ENCODE measurements at places on chromosomes 3 and 15. TPM values are rescaled to one million over a fixed set of nuclear protein-coding genes. Genes with fewer than 3 reads are reported as not detected.

DNA sequence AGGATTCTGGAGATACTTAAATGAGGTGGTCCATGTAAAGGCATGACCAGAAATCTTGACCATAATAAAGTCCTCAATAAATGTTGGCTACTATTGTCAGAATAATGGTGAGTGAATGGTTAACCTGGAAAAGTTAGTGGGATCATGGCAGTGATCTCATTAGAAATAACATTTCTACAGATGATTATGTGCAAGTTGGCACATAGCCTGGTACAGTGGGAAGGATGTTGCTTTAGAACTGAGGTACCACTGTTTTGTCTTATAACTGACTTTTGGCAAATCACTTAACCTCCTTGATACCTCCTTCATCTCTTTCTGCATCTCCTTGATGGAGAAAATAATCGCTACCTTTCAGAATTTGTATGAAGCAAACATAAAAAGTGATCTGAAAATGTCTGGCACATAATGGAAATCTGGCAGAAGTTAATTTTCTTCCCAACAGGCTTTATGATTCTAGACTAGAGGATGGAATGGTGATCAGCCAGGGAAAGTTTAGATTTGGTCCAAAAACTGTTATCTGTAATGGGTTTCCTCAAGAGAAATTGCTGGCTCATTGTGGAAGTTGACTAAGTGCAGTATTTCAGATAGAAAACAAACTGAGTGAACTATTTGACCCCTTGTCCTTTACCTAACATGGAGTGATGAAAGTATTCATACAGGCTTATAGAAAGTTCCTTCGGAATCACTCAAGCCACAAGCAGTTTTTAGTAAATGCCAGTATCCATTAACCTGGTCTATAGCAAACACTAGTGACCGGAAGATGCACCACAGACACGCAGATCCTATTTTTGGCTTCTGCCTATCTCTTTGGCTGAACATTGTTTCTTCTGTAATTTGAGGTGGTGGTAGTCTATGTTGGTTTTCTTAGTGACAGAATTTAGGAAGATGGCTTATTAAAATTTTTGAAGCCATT, 449.6 kb upstream of the TGFBR2 start:
- no peaks in the 10 kb centered on the region for H3K36me3 ChIP-seq
- no peaks in the 10 kb centered on the region for H3K4me1 ChIP-seq
- H3K27me3 ChIP-seq = no peaks in the 10 kb centered on the region

LRRC49 gene
- polyA plus RNA-seq = 0.81 TPM

GP9 gene
- polyA plus RNA-seq = 0.06 TPM

DNA sequence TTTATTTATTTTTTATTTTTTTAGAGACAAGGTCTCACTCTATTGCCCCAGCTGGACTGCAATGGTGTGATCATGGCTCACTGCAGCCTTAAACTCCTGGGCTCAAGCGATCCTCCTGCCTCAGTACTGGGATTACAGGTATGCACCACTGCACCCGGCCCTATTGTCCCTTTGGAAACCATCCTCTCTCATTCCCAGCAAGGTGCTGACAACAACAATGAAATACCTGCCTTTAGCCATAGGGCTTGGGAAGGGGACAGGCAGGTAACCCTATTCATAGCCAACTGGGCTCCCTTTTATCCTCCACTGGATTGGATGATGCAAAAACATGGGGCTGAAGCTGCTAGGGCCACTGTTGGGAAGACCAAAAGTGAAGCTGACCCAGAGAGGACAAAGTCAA, 43.1 kb downstream of the SCAP start:
- peaks cover 24% of the 10 kb centered on the region for H3K36me3 ChIP-seq
- H3K4me1 ChIP-seq = peaks cover 2% of the 10 kb centered on the region
- H3K27ac ChIP-seq = no peak overlapping the region
- no peaks in the 10 kb centered on the region for H3K27me3 ChIP-seq
- H3K4me3 ChIP-seq = no peak overlapping the region

DNA sequence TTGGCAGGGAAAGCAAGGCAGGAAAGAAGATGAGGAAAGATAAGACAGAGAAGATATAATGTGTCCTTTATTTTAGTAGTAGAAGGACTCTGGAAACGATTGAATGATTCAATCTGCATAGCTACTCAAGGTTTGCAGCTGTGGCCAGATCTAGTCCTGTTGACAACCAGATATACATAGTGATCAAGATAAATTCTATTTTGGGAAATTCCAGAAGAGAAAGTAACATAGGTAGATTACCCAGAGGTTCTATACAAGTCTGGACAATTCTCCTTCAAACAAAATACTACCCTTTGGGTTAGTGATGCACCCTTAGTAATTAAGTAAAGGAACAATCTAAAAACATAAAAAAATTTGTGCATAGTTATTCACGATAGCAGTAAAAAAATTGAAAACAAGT, 9.4 kb downstream of the TERC start:
- DNase-seq = no peak
- H3K4me3 ChIP-seq = no peak overlapping the region
- H3K36me3 ChIP-seq = no peaks in the 10 kb centered on the region
- H3K27ac ChIP-seq = no peak overlapping the region
- no peaks in the 10 kb centered on the region for H3K27me3 ChIP-seq

- H3K36me3 ChIP-seq = no peaks in the 10 kb centered on the region
- no peak for DNase-seq
- H3K4me1 ChIP-seq = no peaks in the 10 kb centered on the region
- H3K4me3 ChIP-seq = no peak overlapping the region
Measured at GRCh38 chr15:27086805-27087204, 115.8 kb downstream of the GABRG3 start.

DNA sequence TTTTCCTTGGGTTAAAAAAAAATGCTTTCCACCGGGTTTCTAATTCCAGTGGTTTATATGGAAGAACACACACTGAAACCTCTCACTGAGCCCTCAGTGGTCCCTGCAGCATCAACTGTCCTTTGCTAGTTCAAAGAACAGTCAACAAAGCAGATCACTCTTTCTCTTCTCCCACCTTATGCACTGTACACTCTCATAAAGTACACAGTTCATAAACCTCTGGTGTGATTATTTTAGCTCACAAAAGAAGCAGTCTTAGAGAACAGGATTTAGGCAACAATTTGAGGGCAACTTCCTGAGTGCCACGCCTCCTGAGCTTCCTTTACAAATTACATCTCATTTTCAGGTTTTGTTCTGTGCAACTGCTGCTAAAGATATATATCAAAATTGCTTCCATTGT, 728.4 kb upstream of the GOLIM4 start:
- H3K4me3 ChIP-seq = no peak overlapping the region
- no peak overlapping the region for H3K27ac ChIP-seq
- no peaks in the 10 kb centered on the region for H3K27me3 ChIP-seq

DNA sequence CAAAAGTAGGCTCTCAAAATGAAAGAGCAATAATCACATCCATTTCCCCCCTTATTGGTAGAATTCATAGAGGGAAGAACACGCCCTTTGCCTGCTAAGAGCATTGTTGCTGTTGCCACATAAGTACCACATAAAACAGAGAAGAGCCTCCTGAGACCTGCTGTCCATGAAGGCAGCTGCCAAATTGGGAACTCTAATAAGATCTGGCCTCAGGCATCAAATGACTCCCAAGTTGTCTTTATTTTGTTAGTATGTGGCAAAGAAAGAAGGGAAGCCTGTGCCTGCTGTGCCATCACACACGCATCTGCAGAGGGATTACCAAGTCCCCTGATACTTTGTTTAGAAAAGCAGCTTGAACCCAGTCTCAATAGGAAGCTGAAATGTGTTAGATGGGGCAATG, 23.9 kb downstream of the VGLL3 start:
- H3K36me3 ChIP-seq = peaks cover 3% of the 10 kb centered on the region
- H3K4me3 ChIP-seq = no peak overlapping the region
- no peaks in the 10 kb centered on the region for H3K27me3 ChIP-seq

DNA sequence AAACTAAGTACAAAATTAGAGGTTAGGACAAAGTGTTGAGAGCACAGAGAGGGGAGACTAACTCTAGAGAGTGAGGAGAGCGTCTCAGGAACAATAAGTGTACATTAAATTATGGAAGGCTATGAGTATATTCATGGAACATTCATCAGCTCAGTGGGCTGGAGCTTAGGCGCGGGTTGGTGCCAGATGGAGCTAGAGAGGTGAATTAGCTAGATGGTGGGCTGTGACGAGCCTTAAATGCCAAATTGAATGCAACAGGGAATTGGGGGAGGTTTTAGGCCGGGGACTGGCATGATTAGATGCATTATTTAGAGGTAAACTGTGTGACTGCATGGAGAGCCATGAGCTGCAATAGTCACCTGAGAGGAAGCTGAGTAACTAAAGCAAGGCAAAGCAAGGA, 97.1 kb downstream of the TMEM108 start:
- H3K4me1 ChIP-seq = no peaks in the 10 kb centered on the region
- H3K27me3 ChIP-seq = no peaks in the 10 kb centered on the region
- H3K27ac ChIP-seq = no peak overlapping the region
- no peak overlapping the region for H3K4me3 ChIP-seq

FBXW12 gene
- 0.16 TPM for polyA plus RNA-seq

- no peak overlapping the region for H3K4me3 ChIP-seq
- H3K4me1 ChIP-seq = no peaks in the 10 kb centered on the region
- no peak overlapping the region for H3K27ac ChIP-seq
- H3K36me3 ChIP-seq = no peaks in the 10 kb centered on the region
Measured at GRCh38 chr3:118635711-118636110, 398.9 kb downstream of the IGSF11 start.

- peaks cover 4% of the 10 kb centered on the region for H3K36me3 ChIP-seq
- peaks cover 3% of the 10 kb centered on the region for H3K4me1 ChIP-seq
- H3K27me3 ChIP-seq = no peaks in the 10 kb centered on the region
- no peak for DNase-seq
Measured at GRCh38 chr15:56240390-56240789, 3.3 kb downstream of the RFX7 start.

SLC2A2 gene
- polyA plus RNA-seq = 74.9 TPM

GRCh38 chr3:189496375-189497138, 134.6 kb upstream of the TP63 start:
- no peak for DNase-seq
- H3K4me3 ChIP-seq = no peak overlapping the region
- H3K27ac ChIP-seq = no peak overlapping the region

- no peaks in the 10 kb centered on the region for H3K27me3 ChIP-seq
- no peak for DNase-seq
- no peak overlapping the region for H3K4me3 ChIP-seq
- no peak overlapping the region for H3K27ac ChIP-seq
Measured at GRCh38 chr3:86929046-86929445, 61.9 kb downstream of the VGLL3 start.

GRCh38 chr15:80567721-80568157, 127.4 kb upstream of the ABHD17C start:
- H3K27me3 ChIP-seq = no peaks in the 10 kb centered on the region
- no peaks in the 10 kb centered on the region for H3K4me1 ChIP-seq
- peak; percentile 71 for DNase-seq

PARP14 gene
- 27.3 TPM for polyA plus RNA-seq

DNA sequence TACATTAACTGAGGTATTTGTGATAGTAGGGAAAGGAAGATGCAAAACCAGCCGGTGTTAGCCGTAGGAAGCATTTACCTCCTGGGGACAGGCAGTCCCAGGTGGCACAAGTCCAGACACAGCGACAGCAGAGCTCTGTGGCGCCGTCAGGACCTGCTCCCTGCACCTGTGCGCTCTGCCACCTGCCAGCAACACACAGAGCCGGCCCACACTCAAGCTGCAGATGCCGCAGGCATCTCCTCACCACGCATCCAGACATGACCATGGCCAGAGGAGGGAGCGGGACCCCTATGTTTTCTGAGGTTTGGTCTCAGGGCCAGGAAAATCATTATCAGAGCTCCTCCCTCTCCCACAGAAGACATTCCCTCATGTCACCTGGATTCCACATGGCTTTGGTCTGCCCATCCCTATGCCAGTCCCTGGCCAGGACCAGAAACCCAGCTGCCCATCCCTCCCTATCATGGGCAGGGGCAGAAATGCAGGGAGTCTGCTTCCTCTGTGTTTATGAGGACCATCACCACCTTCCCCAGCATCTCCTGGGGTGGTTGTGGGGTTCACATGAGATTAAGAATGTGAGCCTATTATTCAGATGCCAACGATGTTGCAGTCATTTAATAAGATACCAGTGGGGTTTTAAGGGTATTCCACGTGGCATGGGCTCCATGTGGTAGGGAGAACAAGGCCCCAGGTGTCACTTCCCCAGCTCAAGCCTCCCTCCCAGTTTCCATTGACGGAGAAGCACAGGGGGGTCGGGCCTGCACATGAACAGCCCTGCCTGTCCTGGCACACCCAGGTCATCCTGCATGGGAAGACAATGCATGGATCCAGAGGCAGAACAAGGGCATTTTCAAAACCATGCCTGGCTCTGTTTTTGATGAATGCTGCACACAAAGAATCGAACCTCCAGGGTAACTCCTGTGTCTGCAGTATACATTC, 251.1 kb downstream of the OCA2 start:
- H3K4me3 ChIP-seq = no peak overlapping the region
- H3K36me3 ChIP-seq = no peaks in the 10 kb centered on the region
- no peak overlapping the region for H3K27ac ChIP-seq

SV2B gene
- polyA plus RNA-seq = 2.0 TPM

SNAPC5 gene
- polyA plus RNA-seq = 28.5 TPM

DNA sequence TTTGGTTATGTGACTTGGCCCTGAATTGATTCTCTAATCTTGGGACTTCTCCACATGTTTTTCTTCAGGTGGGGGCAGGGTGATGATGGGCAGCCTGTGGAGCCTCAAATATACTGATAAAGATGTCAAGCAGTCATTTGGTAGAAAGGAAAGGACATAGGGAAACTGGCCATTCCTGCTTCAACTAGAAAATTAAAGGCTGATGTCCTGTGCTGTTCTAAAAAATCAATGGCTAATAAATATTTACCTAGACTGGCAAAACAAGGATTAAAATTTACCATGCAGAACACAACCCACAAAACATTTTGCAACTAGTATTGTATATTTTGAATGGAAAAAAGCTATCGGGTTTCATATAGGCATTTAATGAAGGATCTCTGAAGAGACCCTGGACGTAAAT, 133.7 kb downstream of the GADL1 start:
- no peaks in the 10 kb centered on the region for H3K4me1 ChIP-seq
- no peak for DNase-seq
- no peak overlapping the region for H3K4me3 ChIP-seq
- no peaks in the 10 kb centered on the region for H3K36me3 ChIP-seq

DNA sequence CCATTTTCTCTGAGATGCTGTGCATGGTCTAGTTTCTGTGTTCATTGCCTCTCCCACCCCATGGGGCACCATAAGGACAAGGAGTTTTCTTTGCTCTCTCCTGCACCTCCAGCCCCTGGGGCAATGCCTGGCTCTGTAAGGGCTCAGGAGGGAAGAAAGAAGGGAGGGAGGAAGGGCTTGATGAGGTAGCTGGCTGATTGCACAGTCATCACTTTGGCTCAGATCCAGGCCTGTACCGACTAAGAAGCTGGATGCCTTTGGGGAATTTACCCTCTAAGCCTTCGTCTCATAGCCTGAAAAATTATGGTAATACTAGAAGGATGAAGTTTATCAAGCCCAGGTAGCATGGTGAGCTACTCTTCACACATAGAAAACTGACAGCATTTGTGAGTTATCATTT, 382.9 kb downstream of the GABRG3 start:
- H3K36me3 ChIP-seq = no peaks in the 10 kb centered on the region
- H3K27me3 ChIP-seq = no peaks in the 10 kb centered on the region
- DNase-seq = no peak
- no peaks in the 10 kb centered on the region for H3K4me1 ChIP-seq
- no peak overlapping the region for H3K4me3 ChIP-seq

PIGZ gene
- 1.1 TPM for polyA plus RNA-seq

KNSTRN gene
- 24.3 TPM for polyA plus RNA-seq

ECE2 gene
- polyA plus RNA-seq = 0.04 TPM

GRCh38 chr3:126887686-126888085, 95.2 kb upstream of the PLXNA1 start:
- H3K4me3 ChIP-seq = no peak overlapping the region
- H3K27me3 ChIP-seq = no peaks in the 10 kb centered on the region
- no peak for DNase-seq
- H3K4me1 ChIP-seq = no peaks in the 10 kb centered on the region

- H3K4me1 ChIP-seq = peaks cover 9% of the 10 kb centered on the region
- no peak overlapping the region for H3K4me3 ChIP-seq
- H3K27ac ChIP-seq = no peak overlapping the region
- no peak for DNase-seq
- H3K36me3 ChIP-seq = no peaks in the 10 kb centered on the region
- no peaks in the 10 kb centered on the region for H3K27me3 ChIP-seq
Measured at GRCh38 chr3:136990826-136991225, 33.0 kb downstream of the IL20RB start.
